ENCODE measurements at places on chromosomes 7 and 10. TPM values are rescaled to one million over a fixed set of nuclear protein-coding genes. Genes with fewer than 3 reads are reported as not detected.

SPDYE2B gene
- total RNA-seq: not detected

SLC39A12 gene
- total RNA-seq: 0.22 TPM

SAP25 gene
- total RNA-seq: 1.5 TPM

PIP gene
- not detected for total RNA-seq

- H3K36me3 ChIP-seq: no peaks in the 10 kb centered on the region
- H3K4me3 ChIP-seq: no peak overlapping the region
- H3K27me3 ChIP-seq: peaks cover 99% of the 10 kb centered on the region
- peaks cover 16% of the 10 kb centered on the region for H3K4me1 ChIP-seq
- no peak overlapping the region for H3K27ac ChIP-seq
- DNase-seq: no peak
Measured at GRCh38 chr10:97188261-97188711, 2.5 kb upstream of the SLIT1 start.

GRCh38 chr10:131513901-131514300 lies 202.4 kb upstream of the TCERG1L start:
- no peaks in the 10 kb centered on the region for H3K36me3 ChIP-seq
- H3K27me3 ChIP-seq: no peaks in the 10 kb centered on the region
- no peak overlapping the region for H3K4me3 ChIP-seq
- no peak for DNase-seq

Data from neural progenitor cell (in vitro differentiated cells).